ENCODE measurements at places on chromosomes 4 and X.

DNA sequence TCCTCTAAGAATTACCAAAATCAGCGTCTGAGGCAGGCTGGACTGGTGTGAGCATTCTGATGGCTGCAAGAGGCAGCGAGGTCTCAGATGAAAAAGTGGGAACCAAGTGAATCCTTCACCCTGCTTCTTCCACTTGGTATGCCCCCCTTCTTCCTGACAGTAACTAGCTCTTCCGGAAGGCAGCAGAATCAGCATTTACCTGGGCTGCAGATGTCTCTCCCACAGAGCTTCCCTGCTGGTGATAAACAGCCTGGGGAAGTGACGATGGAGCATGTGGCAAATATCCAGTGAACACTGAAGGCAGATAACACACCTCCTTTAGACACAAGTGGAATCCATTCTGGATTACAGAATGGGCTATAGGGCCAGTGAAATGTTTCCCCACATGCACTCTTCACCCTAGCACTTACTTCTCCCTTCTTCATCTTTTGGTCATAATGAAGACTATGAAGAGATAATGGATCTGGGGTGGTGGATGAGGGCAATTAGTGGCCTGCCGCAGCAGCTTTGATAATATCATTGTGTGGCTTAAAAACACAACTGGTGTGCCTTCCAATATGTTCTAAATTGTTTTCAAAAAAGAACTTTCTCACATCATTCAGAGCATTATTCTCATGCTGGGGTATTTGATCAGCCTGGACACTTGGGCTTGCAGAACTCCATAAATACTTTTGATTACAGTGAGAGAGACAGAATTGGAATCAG is 60.8 kb upstream of the TBC1D9 start:
- DNase-seq = no peak

DNA sequence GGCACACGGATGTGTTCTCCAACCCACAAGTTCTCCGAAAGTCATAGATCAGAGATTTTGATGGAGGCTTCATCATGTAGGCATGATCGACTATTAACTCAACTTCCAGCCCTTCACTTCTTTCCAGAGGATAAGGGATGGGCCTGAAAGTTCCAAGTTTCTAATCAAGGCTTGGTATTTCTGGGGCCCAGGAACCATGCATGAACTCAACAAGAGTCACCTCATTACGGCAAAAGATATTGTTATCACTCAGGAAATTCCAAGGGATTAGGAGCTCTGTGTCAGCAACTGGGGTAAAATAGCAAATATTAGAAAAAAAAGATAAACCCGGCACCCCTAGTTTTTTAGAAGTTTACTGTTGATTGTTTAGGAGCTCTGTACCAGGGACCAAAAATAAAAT is 240.1 kb upstream of the PPP1R2C start:
- DNase-seq = no peak

DNA sequence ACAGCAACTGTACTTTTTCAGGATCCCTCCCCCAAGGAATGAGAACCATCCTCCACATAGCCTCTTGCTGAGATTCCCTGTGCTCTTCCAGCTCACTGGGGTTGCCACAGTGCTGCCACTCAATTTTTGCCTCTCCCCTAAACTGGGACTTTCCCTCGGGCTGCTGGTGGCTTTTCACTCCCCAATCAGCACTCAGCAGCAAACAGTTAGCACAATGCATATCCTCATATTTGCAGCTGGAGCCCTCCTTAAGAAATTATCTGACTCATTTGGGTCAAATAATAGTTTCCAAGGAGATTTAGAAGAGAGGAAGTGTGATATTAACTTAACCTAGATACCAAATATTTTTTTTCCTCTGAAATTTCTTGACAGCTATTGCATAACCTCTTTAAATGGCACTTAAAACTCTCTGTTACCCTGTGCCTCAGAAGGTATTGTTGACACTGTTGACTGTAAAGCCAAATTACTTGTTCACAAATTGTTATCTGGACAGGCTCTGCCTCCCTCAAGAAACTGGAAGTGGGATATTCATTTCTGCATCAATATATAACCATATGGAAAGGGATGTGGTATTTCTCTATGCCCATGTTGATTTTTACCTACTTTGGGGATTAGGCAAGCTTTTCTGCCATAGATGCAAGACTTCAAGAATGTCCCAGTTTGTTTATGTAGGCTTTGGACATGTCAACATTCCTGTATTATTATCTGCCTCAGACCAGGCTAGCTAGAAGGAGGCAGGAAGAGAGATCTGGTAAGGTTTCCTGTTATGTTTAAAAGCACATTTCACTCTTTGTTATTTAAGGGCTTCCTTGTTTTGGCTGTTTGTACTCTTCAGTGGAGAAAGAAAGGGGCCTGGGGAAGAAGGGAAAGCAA is 58.0 kb downstream of the SEPTIN11 start:
- no peak for DNase-seq

DNA sequence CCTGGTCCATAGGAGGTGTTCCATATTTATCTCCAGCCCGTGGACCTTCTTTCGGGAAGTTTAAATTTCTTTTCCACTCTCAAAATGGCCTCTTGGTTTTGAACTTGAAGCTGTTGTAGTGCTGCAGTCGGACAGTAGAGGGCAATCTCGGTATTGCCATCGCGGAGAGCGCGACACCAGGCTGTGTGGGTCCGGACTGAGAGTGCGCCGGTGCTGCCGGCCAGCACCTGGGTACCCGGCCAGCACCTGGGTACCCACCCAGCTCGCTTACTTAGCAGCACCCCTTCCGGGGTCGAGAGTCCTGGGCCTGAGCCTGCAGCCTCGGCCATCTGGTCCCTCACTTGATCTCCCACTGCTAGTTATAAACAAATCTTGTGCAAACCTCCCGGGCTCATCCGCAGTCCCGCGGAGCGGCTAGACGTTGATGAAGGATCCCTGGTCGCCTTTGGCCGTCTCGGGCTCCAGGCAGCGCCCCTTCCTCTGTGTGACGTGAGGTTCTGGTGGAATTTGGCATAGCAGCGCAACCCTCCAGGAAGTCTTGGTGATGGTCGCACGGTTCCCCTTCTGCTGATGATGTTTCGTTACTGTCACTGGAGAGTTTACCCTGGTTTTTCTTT is 18.0 kb downstream of the FAM9A start:
- no peak for DNase-seq

DNA sequence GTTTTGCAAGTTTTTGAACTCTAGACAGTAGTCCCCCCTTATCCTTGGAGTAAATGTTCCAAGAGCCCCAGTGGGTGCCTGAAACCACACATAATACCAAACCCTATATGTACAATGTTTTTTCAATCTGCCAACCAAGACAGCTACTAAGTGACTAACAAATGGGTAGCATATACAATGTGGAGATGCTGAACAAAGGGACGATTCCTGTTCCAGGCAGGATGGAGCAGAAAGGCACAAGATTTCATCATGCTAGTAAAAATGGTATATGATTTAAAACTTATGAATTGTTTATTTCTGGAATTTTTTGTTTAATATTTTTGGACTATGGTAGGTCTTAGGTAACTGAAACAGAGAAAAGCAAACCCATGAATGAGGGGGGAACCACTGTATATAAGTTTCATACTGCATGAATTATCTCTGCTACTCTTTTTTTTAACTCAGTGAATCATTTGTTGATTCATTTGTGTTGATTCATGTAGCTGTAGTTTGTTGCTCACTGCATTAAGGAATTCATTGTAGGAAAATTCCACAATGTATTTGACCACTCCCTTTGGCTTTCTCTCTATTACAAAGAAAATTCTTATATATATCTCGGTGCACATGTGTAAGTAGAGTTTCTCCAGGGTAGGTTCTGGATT is 21.9 kb upstream of the ANXA3 start:
- DNase-seq = no peak

GRCh38 chr4:112492321-112492720 is 23.7 kb downstream of the NEUROG2 start:
- DNase-seq = no peak

DNA sequence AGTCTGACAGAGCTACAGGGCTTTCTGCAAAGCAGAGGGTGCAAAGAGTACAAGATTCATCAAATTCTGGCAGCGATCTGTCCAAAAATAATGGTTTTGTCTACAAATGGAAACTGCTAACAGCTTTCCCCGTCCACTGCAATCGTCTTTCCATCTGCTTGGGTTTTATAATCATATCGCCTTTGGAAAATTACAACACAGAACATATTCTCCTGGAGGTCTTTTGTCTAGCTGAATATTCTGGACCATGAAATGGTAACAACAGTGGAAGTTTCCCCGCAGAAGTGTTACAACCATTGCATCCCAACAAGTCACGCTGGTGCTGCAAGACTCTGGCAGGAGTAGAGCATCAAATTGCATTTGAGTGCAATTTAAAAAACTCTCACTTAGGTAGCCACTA is 101.2 kb upstream of the BOD1L1 start:
- no peak for DNase-seq

DNA sequence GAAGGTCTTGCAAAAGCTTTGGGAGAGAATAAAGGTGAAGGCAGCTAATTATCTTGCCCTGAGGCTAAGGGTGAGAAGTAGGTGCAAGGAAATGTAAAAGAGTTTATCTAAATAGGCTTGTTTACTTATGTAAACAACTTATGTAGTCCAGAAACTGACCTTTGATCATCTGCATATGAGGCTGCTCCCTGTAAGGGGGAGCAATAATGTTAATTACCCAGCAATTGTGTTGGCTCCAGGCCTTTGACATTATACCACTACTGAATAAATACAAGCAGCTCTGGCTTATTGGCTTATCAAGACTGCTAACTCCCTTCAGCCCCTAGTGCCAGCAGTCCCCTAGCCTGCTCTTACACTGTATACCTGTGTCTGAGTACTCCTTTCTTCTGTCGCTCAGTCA is 303.7 kb upstream of the GNPDA2 start:
- DNase-seq = no peak

- DNase-seq = no peak
Measured at GRCh38 chrX:124125471-124125870, 164.0 kb downstream of the STAG2 start.
